Foreskin keratinocyte (primary cell): ENCODE measurements at places on chromosomes 1 and 21. TPM values are rescaled to one million over a fixed set of nuclear protein-coding genes. Genes with fewer than 3 reads are reported as not detected.

The CRP gene
- not detected in 2 replicates for total RNA-seq

The IL19 gene
- not detected in 2 replicates for total RNA-seq

The PPP1R12B gene
- 4.6 and 4.7 TPM in 2 replicates for total RNA-seq

- DNase-seq, result no peak
Observed at GRCh38 chr21:42534421-42535378, 21.0 kb downstream of the SLC37A1 start.

DNA sequence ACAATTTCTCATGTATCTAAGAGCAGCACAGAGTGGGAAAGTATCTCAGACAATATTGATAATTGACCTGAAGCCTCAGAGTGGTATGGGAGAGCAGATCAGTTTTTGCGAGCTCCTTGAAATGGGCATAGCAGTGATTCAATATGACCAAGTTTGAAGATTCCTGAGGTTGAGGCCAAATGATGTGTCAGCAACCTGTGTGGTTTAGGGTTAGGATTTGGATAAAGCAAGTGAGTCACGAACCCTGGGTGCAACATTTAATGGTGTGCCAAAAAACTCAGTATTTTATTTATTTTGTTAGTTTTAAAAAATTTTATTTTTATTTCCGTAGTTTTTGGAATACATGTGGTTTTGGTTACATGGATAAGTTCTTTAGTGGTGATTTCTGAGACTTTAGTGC is 92.5 kb upstream of the C21orf91 start:
- peak; percentile 79 for DNase-seq

GRCh38 chr1:174894117-174894762 is 105.5 kb upstream of the CACYBP start:
- no peak for DNase-seq

DNA sequence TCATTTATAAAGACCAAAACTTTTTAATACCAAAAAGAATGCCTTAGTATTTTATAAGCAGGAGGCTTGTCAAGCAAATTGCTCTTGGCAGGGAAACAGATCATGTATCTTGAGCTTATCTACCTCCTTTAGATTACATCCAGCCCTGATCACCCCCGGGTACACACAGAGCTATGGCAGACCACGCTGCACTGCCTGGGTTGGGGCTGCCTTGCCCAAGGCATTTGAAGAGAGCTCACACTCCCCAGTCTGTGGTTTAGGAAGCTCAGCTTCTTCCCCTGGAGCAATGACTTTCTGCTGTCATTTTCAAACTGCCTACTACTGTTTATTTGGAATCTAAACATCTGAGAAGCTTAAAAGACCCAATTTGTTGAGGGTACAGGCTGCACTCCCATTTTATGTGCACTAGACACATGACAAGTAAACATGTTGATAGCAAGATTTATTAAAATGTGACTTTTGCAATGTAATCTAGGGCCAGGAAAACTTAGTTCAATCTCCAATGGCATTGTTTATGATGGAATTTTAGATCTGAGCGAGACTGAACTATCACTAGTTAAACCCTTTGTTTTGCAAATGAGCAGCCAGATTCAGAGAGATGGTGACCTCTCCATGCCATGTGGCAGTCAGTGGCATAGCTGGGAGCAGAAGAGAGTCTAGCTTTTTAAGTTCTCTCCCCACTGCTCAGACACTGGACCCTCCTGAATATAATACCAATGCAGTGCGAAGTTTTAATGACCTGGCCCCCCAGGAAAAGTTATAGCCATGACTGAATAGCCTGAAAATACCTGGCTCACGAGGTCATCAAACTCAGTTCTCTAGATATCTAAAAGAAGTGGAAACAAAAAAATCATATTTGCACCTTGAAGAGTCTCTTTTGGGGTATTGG is 214.9 kb downstream of the HLX start:
- DNase-seq, result no peak

The RGS7 gene
- total RNA-seq, result not detected in 2 replicates

DNA sequence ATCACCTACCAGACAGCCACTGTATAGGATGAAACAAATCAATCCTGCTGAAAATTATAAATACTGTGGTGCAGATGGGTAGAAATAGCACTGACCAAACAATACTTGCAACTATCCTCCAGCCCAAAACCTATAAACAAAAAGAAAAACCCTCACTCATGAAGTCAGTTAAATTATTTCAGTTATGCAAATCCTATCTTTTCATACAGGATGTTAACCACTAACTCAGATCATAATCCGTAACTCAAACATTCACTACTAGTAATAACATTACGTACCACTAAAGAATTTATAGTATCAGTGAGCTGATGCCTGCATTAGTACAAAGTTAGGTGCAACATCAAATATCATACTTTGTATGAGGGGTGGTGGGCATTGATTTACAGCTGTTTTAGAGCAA is 2.6 kb downstream of the NDC1 start:
- DNase-seq, result no peak

DNA sequence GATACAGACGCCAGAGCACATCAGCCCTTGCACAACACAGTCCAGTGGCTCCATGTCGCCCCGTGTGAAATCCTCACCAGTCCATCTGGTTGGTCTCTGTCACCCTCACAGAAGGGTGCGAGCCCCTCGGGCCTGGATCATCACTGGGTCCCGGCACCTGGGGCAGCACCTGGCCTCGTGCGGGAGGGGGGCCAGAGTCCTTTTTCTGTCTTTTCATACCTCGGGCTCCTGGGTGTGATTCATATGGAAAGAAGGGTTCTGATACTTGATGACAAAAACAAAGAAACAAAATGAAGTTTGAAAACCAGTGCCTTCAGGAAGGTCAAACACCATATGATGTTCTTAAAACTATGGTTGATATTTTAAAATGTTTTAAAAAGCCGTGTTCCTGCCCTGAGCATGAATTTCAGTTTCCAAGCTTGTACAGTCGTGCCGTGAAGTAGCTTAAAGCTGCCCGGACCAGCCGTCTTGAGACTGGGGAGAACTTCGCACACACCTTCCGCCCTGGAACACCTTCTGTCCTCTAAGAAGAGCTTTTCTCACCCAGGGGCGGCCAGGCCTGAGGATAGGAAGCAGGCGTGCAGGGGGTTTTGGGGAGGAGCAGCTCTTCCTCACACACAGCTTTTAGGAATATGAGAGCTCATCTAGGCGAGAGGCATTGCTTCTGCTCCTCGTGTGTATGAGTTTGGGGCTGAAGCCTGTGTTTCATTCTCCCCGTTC is 35.2 kb downstream of the SLC37A1 start:
- DNase-seq, result no peak

DNA sequence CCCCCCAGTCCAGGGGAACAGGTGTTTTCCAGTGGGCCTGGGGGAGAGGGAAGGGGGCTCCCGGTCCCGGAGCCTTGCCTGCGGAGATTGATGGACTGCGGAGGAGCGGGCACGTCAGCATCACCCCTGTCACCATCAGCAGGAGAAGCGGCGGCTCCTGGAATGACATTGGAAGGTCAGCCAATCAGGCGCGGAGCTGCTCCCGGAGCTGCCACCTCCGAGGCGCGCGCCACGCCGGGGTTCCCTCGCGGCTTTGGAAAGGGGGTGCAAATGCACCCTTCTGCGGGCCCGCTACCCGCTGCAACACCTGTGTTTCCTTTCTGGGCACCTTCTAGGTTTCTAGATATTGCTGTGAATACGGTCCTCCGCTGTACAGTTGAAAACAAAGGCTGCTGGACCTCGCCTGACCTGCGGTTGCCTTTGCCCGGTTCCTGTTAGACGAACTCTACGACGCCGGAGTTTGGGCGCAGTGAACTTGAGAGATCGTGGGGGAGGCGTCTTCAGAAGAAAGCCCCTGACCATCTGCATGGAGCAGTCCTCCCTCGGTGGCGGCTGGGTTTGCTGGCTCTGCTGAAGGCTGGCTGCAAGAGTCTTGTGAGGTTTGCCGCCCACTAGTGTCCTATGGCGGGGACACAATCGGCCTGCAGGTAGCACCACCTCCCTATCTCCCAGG is 5.3 kb downstream of the DSCAM start:
- DNase-seq, result peak; percentile 44

GRCh38 chr1:204435381-204435831 is 23.8 kb upstream of the PPP1R15B start:
- DNase-seq, result no peak

DNA sequence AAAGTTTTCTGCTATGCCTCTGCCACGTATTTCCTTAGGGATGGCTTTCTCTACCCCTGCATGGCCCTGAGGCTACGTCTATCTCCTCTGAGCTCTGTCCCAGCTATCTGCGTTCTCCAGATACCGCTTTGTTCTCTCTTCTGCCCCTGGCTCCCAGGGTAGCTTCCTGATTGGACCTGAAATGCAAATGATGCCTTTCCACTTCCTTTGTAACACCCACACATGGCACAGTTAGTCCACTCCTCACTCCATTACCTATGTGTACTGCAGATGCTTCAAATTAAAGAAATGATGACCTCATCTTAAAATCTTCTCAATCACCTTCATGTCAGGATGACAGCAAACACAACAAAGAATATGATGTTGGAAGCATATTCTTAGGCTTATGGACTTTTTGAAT is 138.6 kb upstream of the POGK start:
- DNase-seq, result no peak

- DNase-seq, result no peak
Observed at GRCh38 chr1:210769473-210769872, 364.5 kb downstream of the KCNH1 start.

The LDLRAD1 gene
- total RNA-seq, result not detected in 2 replicates
